Activated CD8-positive, alpha-beta memory T cell treated with anti-CD3 and anti-CD28 coated beads for 48 hours (primary cell): ENCODE measurements at places on chromosomes 5 and 9.

DNA sequence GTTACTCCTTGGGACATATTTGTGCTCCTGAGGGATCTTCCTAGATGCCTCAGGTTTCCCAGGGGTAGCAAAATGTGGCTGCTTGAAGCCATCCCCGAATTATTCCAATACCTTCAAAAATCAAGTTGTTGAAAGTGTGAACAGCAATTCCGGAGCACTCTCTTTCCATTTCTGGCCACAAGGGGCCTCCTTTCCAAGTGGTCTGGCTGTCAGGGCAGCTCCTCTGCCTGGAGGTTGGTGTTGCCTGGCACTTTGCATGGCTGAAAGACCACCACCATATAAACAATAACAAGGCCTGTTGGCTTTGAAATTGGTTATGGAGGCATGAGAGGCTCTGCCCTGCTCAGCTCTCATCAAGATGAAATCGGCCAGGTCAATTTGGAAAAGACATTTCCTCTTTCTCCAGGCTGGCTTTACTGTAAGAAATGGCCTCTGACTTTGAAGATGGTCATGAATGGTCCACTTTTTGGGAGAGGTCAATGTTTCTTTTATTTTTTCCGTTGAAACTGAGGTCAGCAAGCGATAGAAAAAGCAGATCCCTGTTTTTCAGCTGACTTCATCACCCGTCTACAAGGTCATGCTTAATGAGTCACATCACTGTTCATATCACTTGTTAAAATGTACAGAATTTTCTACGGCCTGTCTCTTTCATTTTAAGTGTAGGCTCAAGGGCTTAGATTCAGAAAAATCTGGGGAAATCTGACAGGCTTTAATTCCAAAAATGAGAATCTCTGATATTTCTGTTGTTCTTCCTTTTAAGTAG, 481.1 kb upstream of the ZNF608 start:
- no peak for DNase-seq

DNA sequence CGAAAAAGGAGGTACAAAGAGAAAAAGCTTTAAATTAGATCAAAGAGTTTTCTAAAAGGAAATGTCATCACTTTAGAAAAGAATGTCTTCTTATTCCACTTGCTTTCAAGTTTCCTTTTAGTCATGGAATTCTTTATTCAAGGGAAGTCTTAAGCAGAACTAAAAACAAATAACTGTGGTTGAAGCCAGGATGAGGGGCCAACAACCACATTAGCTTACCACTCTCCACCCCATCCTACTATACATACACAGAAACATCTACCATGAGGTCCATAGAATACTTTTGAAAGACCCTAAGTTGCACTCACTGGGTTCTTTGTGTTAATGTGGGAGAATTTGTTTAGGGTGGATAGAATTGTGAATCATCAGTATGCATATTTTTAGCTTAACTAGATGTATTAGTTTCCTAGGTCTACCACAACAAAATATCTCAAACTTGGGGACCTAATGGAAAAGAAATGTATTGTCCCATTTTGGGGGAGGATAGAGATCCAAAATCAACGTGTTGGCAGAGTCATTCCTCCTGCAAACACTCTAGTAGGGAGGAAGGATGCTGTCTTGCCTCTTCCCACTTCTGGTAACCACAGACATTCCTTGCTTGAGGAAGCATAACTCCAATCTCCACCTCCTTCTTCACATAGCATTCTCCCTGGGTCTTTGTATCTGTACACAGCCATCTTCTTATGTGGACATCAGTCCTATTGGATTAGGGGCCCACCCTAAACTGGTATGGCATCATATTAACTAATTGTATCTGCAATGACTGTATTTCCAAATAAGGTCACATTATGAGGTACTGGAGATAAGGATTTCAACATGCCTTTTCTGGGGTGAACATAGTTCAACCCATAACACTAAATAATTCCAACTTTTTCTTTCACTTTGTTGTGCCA, 239.4 kb downstream of the LURAP1L start:
- DNase-seq, result no peak

DNA sequence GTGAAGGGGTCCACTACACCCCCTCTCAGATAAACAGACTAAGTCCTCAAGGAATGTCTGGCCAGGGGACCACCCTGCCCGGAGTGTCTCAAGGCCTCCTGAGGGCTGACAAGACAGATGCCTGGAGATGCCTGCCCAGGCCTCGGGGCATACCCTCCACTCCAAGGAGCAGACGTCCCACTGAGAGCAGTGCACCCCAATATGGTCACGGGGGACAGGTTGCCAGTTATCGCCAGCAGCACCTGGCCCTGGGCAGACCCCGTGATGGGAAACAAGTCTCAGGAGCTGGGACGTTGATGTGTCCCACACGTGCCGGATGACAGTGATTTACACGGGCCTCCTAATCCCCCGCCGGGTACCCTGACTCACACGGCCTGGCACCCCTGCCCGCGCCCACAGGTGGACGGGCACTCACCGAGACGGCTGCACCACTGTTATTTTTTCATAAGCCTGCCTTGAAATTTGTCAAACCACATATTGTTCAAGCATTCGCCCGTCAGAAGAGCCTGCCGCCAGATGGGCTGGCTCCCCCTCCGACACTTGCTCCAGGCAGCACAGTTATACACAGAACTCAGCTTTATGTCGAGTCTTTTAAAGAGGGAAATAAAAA, 43.9 kb downstream of the BARX1 start:
- no peak for DNase-seq

DNA sequence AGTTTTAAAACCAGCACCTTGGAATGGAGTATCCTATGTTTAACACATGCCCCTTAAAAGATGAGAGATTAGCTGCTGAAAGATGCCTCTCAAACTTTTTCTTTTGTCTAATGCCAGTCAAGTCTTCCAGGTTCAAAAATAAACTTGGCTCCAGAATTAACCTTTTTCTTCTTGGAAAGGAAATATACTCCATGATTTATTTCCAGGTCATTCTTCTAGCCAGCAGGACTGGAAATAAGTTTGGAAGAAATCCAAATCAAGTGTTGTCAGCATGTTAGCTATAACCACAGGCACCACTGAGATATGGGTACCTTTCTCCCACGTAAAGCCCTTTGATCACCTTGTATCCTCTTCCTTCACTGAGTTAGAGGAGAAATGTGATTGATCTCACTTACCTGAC, 56.1 kb downstream of the NLN start:
- DNase-seq, result no peak

DNA sequence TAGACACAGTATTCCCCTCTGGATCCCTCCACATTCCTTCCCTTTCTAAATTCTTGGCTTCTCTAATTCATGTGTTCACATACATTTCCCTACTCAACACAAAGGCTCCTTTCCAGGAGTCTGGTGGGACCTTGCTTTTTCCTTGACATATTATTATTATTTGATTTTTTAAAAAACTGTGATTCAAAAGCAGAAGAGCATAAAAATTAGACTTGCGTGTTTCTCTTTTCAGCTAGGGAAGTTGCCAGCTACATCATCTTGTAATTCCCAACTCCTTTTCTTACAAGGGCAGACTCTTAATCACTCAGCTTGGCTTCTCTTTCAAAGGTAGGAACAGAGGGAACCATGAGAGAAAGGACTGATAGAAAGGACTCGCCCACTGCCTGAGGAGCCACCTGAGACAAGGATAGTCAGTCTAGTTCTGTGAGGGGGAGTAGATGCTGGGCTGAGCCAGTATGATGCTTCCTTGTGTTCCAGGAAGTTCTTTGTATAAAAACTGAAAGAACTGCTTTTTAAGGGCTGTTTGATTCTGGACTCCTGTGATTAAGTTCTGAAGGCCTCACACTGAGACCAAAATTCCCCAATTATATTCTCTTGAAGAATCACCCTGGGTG, 51.0 kb upstream of the DPYSL3 start:
- no peak for DNase-seq

DNA sequence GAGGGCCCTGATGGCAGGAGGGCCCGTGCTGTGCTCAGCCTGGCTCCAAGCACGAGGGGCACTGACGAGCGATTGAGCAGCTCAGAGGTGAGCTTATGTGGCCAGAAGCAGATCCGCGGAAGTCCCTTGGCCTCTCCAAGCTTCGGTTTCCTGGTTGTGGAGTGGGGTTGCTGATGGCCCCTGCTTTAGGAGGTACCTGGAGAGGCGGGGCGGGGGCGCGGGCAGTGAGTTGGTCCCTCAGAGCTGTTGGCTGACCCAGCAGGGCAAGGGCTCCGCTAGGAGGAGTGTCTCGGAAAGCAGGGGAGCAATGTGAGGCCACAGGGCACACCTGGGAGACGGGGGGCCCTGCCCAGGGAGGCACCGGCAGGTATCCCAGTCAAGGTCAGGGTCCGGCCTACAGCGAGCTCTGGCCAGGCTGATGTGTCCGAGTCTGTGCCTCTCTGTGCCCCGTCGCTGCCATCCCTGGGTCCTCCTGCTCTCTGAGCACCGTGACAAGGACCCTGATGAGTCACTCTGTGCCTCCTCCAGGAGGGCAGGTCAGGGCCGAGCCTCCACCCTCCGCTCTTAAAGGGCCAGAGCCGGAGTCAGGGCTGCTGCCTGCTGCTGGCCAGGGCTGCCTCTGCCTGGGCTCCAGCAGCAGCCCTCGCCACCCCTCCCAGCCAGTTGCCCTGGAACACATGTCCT, 14.8 kb downstream of the NCS1 start:
- no peak for DNase-seq

DNA sequence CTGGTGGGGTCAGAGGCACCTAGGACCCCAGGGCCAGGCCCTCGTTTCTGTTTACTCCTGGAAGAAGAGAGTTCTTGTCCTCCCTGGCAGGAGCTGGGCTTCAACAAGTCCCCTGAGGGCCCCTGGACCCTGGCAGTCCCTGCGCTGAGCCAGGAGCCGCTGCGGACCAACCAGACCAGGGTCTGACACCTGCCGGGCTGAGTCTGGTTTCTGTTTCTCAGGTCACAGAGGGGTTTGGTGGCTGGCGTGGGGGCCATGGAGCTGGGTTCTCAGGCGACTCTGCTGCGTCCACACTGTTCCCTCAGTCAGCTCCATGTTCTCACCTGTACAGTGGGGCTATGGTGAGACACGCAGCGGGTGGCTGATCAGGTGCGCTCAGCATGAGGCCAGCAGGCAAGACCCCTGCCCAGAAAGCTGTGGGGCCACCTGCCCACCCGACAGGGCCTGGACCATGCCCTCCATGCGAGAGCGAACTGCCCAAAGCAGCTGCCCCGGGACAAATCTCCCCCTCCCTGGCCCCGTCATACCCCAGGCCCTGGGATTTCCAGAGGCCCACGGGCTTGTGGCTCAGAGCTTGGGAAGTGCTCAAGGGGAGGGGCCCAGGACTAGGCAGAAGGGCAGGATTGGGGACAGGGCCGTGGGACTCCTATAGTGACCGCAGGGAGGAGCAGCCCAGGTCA, 17.9 kb upstream of the NOTCH1 start:
- DNase-seq, result no peak

GRCh38 chr9:13001989-13002580, 227.3 kb downstream of the LURAP1L start:
- no peak for DNase-seq

DNA sequence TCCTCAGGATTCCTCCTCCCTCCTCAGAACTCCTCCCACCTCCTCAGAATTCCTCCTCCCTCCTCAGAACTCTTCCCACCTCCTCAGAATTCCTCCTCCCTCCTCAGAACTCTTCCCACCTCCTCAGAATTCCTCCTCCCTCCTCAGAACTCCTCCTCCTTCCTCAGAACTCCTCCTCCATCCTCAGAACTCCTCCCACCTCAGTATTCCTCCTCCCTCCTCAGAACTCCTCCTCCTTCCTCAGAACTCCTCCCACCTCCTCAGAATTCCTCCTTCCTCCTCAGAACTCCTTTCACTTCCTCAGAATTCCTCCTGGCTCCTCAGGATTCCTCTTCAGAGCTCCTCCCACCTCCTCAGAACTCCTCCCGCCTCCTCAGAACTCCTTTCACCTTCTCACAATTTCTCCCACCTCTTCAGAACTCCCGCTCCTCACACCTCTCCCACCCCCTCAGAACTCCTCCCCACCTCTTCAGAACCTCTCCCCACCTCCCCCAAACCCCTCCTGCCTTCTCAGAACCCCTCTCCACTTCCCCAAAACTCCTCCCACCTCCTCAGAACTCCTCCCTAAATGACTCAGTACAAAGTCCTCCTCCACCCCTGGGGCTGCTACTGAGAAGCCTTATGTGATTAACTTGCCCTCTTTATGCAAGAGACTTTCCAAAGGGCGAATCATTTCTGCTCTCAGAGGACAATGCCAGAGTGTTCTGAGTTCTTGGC, 23.2 kb downstream of the SLC46A2 start:
- no peak for DNase-seq

GRCh38 chr9:132287256-132287760, 67.5 kb downstream of the SETX start:
- no peak for DNase-seq

DNA sequence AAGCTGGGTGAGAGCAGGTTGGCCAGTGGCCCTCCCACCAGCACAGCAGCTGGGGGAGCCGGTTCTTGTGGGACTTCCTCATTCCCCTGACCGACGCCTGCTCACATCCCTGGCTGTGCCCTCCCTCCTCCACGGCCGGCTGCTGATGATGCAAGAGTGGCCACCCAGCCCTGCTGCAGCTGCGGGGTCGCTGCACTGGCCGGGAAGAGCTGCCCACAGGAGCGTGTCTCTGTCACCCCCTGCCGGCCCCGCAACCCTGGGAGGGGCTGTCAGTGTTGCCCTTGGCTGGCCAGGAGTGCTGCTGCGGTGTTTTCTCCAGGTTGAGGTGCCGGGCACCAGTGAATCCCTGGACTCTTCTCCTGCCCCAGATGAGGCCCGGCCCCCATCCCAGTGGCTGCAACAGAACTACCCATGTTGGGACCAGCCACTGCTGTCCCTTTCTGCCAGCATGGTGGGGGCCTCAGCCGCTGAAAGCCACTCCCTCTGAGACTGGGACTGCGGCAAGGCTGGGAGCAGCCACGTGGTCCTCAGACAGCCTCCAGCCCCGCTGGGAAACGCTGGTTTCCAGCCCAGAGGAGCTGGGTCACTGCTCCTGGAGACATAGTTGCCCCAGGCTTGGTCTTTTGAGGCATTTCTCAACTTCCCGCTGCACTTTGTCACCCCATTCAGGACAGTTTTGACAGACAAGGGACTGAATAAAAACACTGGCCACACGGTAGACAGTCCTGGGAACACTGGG, 739 bp downstream of the CARD9 start:
- DNase-seq, result no peak

DNA sequence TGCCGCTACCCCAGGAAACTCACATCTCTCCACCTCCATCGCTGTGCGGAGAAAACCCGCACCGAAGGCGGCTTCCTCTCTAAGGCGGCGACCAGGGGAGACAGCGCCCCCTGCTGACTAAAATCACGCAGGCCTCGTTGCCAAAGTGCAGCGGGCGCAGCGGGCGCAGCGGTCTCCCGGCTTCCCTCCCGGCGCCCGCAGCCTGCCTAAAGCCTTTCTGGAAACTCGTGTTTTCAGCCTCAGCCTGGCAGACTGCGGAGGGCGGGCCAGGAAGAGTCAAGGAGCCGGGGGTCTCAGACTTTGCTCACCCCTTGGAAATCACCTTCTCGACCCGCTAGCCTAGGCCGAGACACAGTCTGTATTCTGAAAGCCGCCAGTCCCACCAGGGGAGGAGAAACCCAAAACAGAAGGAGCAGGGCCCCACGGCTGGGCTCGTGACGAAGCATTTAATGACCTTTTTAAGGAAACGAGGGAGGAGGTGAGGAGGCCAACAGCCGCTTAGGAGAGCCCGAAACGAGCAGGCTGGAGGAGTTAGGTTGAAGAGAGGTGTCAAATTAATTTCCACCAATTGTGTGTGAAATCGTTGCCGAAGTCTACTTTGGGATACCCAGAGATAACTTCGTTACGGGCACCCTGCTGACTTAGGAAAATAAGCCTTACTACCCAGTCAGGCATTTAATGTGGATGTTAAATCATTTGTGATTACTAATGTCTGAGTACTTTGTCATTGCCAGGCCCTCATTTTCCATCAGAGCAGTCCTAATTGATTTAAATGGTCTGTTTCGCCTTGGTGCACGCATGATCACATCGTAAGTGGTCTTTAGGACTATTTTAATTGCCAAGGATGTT, 7.3 kb upstream of the FOXB2 start:
- DNase-seq, result no peak
